ENCODE measurements at places on chromosomes 11 and 22.

DNA sequence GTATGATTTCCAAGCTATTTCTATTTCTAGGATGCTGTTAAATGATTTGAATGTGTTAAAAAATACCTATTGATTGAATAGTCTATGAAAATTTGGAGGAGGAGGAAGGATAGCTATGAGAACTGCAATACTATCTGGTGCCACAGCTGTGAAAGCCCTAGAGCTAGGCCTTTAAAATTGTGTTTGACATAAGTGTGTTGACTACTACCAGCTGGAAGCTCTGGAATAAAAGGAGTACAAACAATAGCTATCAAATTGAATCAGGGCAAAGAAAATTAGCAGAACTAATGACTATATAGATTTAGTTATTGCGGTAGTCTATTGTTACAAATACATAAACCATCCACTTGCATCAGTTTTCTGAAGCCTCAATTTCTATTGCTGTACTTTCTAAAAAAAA lies 124.8 kb upstream of the CNTN5 start:
- DNase-seq = no peak

DNA sequence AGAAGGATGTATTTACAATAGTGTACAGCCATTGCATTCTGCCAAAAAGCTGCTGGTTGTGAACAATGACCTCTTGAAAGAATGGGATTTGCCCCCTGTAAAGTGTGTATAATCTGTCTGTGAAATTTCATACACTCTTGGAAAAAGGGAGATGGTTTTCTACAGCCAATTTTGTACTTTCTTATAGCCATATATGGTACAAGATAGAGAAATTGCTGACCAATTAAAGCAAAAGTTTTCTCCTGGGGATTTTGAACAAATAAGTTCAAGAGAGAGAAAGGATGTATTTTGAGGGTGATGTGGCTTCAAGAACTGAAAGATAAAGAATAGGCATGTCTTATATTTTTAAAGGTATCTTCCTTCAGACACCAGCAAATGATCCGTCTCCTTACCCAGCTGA lies 211.0 kb downstream of the NAV2 start:
- no peak for DNase-seq

DNA sequence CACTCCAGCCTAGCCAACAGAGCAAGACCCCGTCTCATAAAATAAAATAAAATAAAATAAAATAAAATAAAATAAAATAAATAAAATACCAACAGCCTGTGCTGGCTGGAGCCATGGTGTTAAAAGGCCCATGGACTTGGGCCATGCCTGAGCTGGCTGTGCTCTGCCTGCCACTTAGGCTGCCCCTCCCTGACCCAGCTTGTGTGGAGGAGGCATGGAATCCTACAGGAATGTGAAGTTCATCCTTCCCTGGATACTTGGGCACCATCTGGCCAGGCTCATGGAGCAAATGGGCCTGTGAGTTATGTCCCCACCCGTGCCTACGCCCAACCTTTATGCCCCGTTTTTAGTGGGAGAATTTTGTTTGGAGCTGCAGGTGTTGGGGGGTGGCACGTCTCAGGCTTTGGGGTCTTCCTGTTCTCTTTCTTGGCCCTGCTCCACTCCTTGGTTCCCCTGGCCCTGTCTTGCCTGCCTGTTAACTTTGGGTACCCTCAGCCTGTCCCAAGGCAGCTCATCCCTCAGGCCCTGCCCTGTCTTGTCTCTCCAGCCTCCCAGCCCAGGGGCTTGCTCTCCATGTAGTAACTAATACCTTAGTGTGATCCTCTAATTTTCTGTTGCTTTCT lies 51.3 kb downstream of the BCR start:
- DNase-seq = no peak

DNA sequence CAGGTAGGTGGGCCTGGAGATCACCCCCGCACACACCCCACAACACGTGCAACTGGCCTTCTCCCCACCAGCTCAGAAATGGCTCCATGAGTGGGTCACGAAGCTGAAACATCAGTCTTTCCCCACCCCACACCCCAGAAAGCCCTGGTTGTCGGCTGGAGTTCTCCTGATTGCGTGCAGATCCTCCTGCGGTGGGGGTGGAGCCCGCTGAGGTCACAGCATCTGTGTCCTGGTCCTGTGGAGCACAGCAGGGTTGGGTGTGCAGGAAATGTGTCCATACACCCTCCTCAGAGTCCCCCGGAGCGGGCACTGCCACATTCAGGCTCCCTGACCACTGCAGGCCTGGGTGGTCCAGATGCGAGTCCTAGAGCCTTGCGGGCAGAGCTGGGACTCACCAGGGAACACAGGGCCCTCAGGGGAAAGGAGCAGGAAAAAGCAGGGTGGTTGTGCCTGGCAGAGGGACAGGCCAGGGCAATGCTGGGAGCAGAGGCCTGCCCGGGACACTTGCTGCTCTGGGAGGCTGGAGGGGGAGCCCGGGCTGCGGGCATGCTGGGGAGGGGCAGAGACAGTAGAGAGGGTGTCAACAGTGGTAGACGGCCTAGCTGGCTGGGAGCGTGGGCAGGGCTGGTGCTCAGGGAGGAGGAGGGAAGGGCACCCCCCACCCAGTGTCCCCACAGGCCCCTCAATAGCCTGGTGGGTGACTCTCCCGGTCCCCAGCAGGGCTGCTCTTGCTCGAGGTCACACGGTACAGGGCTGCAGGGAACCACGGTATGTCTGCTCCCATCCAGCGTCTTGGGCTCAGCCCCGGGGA lies 42.4 kb upstream of the PPARA start:
- DNase-seq = no peak

- DNase-seq = no peak
These were observed 33.2 kb downstream of the C22orf31 start for GRCh38 chr22:29028468-29028867.

DNA sequence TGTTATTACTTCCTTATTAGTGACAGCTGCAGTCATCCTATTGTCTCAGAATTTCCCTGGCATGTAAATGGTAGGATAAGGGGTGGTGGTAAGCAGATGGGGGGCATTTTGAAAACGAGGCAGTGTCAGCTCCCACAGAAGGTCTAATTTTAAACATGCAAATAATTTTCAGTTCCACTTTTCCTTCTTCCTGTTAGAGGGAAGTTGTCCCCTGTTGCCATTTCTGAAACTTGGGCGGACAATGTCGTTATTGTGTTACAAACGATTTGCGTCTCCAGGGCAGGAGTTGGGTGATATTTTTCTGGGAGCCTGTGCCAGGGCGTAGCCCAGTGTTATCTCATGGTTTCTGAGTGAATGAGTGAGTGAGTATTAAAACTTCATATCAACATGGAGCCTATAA lies 7.4 kb downstream of the PTPRJ start:
- DNase-seq = no peak

DNA sequence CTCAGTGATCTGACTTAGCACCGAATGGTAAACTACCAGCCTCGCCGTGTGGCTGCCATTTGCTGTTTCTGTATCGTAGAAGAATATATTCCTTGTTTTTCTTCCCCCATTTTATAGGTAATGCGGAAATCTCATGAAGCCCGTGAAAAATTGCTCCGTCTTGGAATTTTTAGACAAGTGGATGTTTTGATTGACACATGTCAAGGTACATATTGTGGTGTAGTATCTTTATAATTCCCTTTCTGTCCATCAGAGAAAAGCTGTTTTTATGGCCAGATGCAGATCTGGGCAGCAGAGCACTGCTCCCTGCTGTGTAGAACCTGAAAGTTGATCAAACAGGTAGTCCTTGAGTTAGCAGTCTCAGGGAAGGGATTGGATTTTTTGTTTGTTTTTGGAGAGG lies 13.4 kb downstream of the SAMM50 start:
- no peak for DNase-seq

DNA sequence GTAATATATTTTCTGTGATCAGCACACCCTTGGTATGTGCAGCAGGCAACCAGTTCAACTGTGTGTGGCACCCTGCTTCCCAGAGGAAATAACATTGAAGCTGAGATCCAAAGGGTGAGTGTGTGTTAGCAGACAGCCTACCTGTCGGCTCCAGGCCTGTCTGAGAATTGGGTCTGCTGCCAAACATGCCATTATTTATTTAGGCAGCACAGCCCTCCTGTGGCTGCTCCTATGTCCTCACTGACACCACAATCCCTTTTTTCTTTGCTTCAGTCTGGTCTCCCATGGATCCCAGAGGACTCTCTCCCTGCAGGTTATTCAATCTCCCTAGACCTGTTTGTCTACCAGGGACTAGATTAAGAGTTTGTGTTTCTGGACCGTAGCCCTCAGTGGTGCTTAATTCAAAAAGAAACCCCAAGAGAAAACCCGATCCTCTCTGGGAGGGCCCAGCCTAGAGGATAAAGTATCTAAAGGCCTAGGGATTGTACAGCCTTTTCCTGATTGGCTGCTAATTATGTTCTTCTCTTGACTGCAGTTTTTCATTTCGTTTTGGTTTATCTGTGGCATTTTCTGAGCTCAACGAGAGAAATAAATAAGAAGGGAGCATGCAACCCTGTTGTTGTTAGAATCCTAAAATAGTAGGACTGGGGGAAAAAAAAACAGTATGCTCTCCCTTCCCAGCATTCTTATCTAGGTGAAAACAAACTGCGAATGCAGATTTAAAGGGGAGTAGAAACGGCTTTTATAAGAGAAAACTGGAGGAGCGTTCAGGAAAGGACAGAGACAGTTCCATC lies 24.1 kb downstream of the KCNE3 start:
- no peak for DNase-seq

GRCh38 chr11:78453140-78453935 lies 35.7 kb upstream of the GAB2 start:
- DNase-seq = no peak

- DNase-seq = no peak
These were observed 33.7 kb downstream of the APLP2 start for GRCh38 chr11:130103296-130103814.

- DNase-seq = no peak
These were observed 66.7 kb upstream of the PPARA start for GRCh38 chr22:46083383-46084350.

GRCh38 chr22:21639359-21639758 lies 2.7 kb upstream of the SDF2L1 start:
- DNase-seq = no peak

DNA sequence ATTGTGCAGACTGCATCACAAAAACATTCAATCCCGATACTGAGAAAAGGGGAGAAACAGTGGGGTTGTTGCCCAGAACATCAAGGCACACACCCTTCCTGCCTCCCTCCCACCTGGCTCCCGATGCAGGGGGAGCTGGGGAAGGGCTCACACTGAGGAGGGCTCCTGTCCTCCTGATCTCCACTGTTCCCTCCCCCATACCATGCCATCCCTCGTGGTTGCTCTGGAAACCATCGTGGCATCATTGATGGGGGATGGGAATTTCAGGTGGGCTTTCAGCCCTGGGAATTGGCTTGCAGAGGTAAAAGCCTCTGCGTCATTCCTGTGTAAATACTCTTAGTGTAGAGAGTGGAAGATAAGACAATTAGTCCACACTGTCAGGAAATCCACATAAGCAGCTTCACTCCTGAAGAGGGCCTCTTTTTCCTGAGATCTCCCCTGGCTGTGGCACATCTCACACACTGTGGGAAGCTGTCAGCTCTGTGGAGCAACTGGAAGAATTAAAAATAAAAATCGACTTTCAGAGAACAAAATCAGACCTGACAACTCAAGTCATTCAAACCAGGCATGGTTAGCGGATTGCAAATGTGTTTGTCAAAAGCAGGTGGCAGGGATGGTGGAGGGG lies 176.0 kb downstream of the CHST1 start:
- DNase-seq = no peak

DNA sequence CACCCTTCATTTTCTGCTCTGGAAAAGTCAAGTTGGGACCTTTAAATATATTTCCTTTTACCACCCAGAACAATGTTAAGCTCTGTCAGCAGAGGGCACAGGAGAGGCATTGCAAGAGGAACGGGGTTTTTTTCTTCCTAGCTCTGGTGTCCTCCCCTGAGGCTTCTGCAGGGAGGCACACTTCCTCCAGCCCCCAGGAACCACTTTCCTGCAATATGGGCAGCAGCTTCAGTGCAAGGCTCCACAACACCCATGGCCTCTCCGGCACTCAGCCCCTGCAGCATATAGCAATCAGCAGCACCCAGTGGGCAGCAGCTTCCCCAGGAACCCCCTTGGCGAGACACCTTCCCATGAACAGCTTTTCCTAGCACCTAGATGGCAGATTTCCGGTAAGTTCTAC lies 101.4 kb downstream of the SYT9 start:
- DNase-seq = peak; percentile 19

GRCh38 chr11:27525824-27526516 lies 19.4 kb upstream of the LIN7C start:
- no peak for DNase-seq

DNA sequence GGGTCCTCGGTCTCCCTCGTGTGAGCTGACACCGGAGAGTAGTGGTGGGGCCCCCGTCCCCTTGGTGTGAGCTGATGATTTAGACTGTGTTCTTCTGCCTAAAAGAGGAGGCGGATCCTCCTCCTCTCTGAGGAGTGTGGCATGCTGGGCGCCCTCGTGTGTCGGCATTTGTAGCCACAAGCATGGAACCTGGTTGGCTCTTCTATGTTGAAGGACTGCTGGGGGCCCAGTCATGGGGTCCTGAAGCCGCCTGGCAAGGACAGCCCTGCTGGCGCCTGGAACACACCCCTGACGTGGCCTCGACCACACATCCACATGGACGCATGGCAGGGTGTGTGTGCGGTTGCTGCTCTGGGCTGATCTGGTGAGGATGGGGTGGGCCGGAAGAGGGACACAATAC lies 50.2 kb downstream of the AP2A2 start:
- no peak for DNase-seq

DNA sequence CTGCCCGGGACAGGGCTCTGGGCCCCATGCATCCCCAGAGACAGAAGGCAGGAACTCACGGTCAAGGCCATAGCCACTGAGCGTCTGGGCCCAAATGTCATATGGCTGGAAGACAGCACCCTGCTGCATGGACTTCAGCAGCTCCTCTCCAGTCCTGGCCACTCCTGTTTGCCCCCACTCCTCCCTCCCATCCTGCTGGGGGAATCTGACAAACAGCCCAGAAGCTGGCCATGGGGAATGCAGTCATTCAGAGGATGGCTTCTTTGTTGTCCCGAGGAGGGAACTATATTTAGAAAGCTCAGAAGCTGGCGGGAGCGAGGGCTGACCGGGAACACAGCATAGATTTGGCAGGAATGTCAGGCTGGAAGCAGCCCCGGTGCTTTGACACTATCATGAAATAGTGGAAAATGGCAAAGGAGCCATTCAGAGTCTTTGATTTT lies 35.0 kb downstream of the DKK3 start:
- no peak for DNase-seq

GRCh38 chr11:62068730-62069129 lies 55.1 kb upstream of the INCENP start:
- DNase-seq = no peak

GRCh38 chr11:86955111-86955360 lies 159 bp downstream of the FZD4 start:
- no peak for DNase-seq

DNA sequence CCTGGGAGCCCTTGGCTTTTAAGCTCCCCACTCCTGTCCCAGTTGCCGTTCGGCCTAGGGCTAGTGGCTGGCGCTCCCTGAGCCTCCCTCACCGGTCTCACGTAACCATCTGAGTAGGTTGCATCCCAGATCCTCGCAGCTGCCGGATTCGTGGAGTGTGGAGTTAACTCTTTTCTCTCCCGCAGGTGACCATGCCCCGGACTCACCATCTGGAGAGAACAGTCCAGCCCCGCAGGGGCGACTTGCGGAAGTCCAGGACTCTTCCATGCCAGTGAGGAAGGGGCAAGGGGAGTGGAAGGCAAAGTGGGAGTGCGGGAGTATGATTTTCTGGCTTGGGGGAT lies 902 bp downstream of the MUS81 start:
- no peak for DNase-seq

- no peak for DNase-seq
These were observed 61.9 kb downstream of the EHF start for GRCh38 chr11:34682825-34683224.

- DNase-seq = no peak
These were observed 158.8 kb downstream of the CTTN start for GRCh38 chr11:70556884-70557741.

- DNase-seq = no peak
These were observed 81.4 kb upstream of the AKIP1 start for GRCh38 chr11:8829556-8829955.

Data from stimulated activated CD4-positive, alpha-beta T cell treated with anti-CD3 and anti-CD28 coated beads, Interleukin-15, amount 100 ng/mL, for 24 hours (primary cell).